ENCODE measurements at places on chromosomes 4 and X.

DNA sequence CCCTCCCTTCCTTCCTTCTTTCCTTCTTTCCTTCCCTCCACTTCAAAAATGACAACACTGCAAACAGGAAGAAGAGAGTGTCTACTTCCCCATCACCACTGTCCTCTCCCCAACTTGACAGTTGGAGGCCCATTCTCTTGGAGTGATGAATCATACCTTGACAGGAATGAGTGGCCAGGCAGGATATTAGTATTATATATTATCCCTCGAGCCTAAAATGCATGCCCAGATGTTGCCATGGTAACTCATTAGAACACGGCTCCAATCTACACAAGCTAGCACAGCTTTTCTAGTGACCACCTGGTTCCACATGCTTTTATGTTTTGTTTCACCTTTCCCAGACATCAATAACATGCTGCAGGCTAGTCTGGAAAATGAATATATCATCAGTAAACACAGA is 71.3 kb upstream of the LHFPL1 start:
- DNase-seq = no peak

GRCh38 chr4:31022702-31023101 is 302.5 kb downstream of the PCDH7 start:
- DNase-seq = no peak

GRCh38 chr4:10134141-10134540 is 17.5 kb upstream of the WDR1 start:
- no peak for DNase-seq

DNA sequence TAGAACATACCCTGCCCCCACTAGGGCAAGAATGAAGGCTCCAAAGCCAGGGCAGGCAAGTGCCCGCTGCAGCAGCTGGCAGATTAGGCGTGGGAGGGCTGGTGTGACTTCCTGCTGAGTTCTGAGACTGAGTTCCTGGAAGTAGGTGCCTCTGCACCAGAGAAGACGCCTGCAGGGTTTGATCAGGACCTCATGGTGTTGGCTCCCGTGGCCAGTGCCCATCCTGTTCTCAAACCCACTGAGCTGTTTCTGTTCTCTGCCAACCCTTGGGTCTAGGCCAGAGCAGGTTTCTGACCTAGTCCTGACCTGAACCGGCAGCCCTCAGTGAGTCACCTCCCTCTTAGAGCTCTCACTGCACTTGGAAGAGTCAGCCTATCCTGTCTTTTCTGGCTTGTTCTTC is 220.7 kb downstream of the HS6ST2 start:
- no peak for DNase-seq

- no peak for DNase-seq
Observed at GRCh38 chr4:156475322-156475721, 496.3 kb downstream of the PDGFC start.

DNA sequence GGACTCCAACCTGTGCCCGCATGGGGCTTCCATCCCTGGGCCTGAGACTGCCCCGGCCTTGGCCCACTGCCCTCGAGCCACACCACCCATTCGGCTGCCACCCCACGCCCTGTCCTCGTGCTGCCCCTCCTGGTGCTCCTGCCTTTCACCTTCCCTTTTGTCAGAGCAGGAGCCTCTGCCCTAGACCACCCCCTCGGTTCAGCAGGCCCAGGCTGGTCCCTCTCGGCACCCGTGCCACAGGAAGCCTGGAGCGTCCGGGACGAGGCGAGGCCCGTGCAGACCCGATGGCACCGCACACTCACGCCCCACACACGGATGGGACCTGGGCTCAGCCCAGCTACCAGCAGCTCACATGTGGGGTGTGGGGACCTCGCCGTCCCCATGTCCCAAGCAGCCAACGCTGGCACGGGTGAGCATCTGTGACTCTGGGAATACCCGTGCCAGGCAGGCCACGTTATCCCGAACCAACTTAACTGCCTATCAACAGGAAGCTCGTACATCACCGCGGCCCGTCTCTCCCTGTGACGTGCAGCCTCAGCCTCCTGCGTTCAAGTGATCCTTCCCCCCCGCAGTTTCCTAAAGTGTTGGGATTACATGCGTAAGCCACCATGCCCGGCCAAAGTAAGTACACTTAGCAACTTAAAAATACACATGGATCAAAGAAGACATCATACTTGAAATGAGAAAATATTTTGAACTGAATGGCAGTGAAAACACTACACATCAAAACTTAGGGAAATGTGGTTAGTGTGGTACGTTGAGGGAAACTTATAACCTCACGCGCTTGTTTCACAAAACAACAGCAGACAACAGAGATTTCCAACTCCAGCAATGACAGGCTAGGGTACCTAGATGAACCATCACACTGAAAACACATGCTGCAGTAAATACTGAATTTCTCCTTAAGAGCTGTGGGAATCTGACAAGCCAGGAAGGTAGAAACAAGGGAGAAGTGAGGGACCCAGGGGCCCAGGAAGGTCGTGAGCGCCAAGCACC is 29.0 kb downstream of the LRPAP1 start:
- no peak for DNase-seq

- no peak for DNase-seq
Observed at GRCh38 chrX:11757397-11757718, 679 bp upstream of the MSL3 start.

- no peak for DNase-seq
Observed at GRCh38 chr4:6076391-6076790, 58.2 kb upstream of the C4orf50 start.

GRCh38 chrX:18613930-18614639 is 57.8 kb downstream of the RS1 start:
- no peak for DNase-seq

- no peak for DNase-seq
Observed at GRCh38 chrX:116230130-116230898, 59.8 kb downstream of the AGTR2 start.

- DNase-seq = no peak
Observed at GRCh38 chr4:168886351-168886750, 123.7 kb downstream of the CBR4 start.

DNA sequence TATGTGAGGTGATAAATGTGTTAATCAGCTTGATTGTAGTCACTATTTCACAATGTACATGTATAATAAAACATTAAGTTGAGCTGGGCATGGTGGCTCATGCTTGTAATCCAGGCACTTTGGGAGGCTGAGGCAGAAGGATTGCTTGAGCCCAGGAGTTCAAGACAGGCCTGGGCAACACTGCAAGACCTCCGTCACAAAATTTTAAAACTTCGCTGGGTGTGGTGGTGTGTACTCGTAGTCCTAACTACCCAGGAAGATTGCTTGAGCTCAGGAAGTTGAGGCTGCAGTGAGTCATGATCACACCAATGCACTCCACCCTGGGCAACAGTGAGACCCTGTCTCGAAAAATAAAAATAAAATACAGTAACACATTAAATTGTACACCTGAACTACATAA is 20.1 kb downstream of the LYAR start:
- no peak for DNase-seq

GRCh38 chrX:100980608-100981497 is 11.3 kb downstream of the ARL13A start:
- no peak for DNase-seq

DNA sequence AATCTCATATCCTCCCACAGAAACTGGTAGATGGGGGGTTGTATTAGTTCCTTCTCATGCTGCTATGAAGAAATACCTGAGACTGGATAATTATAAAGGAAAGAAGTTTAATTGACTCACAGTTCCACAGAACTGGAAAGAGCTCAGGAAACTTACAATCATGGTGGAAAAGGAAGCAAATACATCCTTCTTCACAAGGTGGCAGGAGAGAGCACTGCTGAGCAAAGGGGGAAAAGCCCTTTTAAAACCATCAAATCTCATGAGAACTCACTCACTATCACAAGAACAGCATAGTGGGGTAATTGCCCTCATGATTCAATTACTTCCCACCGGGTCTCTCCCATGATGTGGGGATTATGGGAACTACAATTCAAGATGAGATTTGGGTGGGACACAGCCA is 250.5 kb upstream of the GPRIN3 start:
- DNase-seq = no peak

GRCh38 chrX:37314531-37314930 is 34.6 kb upstream of the PRRG1 start:
- no peak for DNase-seq

DNA sequence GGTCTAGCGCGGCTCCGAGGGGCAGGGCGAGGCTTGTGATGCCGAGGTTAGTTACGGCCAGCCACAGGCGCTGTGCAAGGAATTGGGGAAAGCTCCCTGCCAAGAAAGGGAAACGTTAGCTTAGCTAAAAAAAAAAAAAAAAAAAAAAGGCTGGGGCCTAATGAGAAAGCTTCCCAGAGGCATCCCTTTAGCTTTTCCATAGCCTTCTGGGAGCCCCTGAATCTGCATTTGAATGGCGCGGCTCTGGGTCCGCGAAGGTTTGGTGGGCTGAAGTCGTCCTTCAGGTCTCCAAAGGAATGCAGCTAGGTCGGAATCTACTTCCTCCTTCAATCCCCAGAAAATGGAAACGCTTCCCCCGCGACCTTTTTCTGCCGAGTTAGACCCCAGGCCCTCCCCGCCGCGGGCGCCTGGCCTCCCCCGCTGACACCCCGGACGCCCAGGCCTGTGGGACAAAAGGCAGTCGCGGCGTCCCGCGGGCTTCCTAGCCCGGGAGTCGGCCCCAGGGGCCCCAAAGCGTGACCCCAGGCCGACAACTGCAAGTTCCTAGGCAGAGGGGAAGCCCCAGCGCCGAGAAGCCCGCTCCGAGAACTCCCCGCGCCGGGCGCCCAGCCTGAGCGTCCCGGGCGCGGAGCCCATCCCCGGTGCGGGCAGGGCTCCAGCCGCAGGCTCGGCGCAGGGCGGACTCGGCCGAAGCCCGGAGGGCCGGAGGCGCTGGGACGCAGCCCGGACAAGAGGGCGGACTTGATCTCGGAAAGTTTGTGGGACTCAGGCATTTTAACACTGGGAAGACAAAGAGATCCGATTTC is 605 bp upstream of the FAT1 start:
- peak; percentile 81 for DNase-seq

GRCh38 chr4:125705681-125706080 is 390.9 kb downstream of the FAT4 start:
- DNase-seq = no peak

DNA sequence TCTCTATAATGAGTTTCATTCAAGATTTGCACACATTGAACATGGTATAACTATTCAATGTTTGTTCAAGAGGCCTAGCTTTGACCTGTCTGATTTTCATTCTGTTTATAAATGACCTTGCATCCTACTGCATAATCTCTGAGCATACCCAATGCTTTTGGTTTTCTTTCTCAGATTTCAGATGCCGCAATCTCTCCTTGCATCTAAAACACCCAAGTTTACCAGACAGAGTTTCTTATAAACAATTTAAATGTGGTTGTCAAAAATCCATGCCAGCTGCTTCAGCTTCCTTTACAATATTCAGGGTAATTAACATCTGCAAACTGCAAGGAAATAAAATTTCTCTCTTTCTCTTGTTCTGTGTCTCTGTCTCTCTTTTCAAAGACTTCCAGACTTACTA is 123.0 kb upstream of the PCDH18 start:
- DNase-seq = no peak

- no peak for DNase-seq
Observed at GRCh38 chrX:66232296-66232695, 68.2 kb downstream of the HEPH start.

DNA sequence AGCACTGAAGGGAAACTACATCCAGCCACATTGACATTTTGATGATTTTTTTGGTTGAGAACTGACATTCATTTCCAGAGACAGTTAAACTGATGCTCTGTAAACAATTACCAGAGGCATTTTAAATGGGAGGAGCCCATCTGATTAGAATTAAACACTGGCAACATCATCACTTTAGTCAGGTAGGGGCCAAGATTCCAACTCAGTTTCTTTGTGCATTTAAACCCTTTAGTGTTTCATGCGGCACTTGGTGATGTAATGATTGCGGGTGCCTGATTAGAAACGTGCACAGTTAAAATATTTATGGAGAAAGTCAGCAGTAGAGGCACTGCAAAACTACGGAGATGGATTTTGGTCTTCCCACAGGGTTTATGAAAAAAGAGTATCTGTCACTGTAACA is 16.1 kb downstream of the TNIP3 start:
- no peak for DNase-seq

DNA sequence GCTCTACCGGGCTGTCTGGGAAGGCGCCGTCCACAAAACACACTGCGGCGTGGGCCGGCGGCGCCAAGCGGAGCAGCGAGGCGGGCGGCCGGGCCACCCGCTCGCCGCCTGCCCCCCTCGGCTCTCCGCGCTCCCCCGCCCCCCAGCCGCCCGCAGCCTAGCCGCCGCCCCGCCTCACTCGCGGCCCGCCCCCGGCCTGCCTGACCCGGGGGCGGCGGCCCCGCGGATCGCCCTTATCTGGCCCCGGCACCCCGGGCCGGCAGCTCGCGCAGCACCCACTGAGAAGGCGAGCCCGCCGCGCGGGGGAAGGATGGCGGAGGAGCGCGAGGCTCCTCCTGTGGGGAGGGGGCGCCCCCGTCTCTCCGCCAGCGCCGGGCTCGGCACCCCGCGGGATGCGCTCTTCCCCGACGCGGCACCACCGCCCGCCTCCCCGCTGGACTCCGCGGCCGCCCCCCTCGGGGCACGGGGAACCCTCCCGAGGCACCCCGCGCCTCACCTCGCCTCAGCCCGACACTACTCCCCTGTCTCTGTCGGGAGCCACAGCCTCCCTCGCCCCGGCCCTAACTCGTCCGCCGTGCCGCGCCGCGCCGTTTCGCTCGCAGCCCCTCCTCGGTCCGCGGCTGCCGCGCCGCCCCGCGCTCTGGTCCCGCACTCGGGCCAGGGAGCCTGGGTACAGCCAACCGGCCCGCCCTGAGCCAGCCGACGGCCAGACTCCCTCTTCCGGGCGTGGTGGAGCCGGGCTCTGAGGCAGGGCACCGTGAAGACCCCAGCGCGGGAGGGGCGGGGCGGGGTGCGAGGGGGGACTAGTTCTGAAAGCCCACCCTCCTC is 566 bp downstream of the ATP11C start:
- no peak for DNase-seq

- DNase-seq = no peak
Observed at GRCh38 chr4:40038977-40039376, 17.7 kb upstream of the N4BP2 start.

DNA sequence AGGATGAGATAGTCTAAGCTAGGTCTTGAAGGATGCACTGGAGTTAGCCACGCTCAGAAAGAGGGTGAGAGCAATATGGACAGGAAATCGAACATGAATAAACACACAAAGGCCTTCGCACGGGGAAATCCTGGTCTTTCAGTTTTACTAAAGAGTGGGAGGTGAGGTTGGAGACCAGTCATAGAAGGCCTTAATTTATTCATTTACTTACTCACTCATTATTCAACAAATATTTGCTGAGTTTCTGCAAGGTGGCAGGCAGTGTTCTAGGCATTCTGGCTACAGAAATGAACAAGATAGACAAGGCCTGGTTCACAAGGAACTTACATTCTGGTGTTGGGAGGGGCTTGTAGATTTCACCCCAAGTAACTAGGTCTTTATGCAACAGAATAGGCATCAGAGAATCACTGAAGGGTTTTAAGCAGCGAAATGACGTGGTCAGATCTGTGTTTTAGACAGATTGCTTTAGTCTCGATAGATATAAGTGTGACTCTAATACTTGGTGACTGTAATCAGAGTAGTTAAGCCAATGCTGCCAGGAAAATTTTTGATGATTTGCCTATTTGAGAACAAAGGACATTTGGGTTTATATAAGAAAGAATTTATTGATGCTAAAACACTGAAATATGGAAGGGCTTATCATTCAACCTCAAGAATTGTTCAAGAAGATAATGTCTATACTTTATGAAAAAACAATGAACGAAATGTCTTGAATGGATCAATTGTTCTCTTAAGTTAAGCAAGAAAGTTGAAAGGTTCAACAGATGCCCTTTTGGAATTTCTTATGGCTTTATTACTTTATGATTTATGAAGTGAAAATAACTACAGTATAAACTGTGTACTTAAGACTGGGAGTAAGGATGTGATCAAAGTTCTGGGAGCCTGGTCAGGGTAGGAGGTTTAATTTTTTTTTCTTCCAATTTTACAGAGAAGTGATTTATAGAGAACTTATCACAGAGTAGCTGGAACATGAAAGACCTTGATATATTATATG is 184.4 kb upstream of the CASK start:
- DNase-seq = no peak

Data from NT2/D1 (cell line).